ENCODE measurements at places on chromosomes 12 and 14. TPM values are rescaled to one million over a fixed set of nuclear protein-coding genes. Genes with fewer than 3 reads are reported as not detected.

DNA sequence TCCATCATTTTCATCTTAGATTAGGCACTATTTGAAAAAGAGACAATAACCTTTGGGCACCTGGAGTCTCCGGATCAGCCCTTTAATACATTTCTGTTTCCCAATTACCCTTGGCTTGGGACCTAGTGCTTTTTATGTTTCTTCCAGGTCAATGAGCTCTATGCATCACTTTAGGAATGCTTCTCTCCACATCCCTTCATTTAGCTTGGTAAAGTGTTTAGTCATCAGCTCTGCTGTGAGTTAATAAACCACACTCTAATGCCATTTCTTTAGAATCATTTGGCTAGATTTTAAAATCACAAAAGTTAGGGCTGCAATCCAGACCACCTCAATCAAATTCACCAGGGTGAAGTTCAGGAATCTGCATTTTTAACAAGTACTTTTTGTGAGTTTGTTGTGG, 41.7 kb downstream of the RASSF9 start:
- no peak for DNase-seq

DNA sequence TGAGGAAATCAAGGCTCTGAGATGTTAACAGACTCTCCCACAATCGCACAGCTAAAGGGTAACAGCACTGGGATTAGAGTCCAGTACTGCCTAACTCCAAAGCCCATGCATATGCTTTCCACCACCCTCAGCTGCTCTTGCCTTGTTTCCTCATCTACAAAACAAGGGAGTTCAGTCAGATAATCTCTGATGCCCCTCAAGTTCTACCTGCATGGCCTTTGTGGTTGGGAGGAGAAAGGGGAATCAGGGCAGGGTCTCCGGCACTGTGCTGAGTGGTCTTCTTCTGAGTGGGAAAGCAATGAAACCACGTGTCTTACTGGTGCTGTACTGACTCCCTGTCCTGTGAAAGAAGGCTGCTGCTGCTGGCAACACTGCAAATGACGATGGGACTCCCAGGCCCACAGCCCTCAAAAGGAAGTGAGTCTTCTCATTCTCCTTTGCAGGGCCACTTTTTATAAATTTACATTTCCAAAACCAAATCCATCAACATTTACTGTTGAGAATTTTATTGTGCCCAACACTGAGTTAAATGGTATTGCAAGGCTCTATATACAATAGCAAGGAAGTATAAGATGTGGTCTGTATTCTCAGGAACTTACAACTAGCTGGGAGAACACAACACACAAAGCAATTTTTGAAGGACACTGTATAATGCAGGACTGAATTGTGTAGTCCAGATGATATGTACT, 19.7 kb upstream of the DUSP16 start:
- no peak for DNase-seq

The AKAP3 gene
- total RNA-seq: 1.9 TPM

DNA sequence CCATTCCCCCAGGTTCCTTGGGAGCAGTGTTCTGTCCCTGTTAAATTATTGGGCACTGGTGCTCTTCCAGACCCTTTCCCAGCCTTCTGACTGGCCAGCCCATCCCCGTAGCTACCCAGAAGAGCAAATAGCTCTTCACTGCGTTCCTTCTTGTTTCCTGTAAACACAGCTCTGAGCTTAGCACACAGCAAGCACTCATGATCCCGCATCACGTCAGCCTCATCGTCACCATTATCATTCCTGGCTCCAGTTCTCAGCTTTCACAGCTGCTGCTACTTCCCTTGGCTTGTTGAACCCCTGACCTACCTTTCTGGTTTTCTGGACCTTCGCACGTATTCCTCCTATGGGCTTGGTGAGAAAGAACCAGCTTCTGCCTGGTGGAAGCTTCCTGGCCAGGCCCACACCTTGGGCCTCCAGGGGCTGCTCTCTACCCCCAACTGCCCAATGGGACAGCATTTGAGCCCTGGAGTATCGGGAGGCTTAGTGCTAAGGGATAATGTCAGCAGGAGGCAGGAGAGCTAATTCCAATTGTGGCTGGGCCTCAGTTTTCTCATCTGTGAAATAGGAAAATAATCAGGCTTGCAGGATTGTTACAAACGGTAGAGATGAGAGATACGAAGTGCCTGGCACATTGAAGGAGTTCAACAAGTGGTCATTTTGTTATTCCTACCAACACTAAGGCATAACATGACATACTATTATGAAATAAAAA, 22.6 kb upstream of the PAPOLA start:
- DNase-seq: no peak

- no peak for DNase-seq
Measured at GRCh38 chr14:96130854-96131253, 73.8 kb upstream of the BDKRB2 start.

The NFE2 gene
- 0.40 TPM for total RNA-seq

The PSMC1 gene
- 208 TPM for total RNA-seq

- DNase-seq: no peak
Measured at GRCh38 chr14:104335611-104336010, 197.2 kb downstream of the KIF26A start.

The CLEC2A gene
- total RNA-seq: not detected

The ST8SIA1 gene
- not detected for total RNA-seq

The LGR5 gene
- total RNA-seq: 0.04 TPM

DNA sequence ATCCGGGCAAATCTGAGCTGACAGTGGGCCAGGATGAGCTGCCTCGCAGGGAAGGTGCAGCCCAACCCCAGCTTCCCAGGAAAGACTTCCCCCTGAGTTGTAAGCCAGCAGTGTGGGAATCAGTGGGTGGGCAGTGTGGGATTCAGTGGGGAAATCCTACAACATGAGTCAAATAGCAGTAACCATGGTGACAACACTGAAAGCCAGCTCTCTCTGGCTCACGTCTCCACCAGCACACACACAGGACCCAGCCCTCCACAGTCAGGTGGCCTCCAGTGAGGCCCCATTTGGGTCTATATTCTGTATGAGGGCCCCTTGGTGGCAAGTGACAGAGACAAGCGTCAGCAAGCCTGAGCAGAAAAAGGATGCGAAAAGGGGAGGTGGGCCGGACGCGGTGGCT, 6.0 kb upstream of the LGALS3 start:
- peak; percentile 76 for DNase-seq

- DNase-seq: no peak
Measured at GRCh38 chr14:70735043-70735442, 74.3 kb downstream of the MAP3K9 start.
